Posterior vena cava (tissue), 2 donors: ENCODE measurements at places on chromosomes 5 and 9. TPM values are rescaled to one million over a fixed set of nuclear protein-coding genes. Genes with fewer than 3 reads are reported as not detected.

PDCD1LG2 gene
- total RNA-seq: 4.2 TPM

C9orf43 gene
- total RNA-seq: 0.33 TPM

PCDH1 gene
- total RNA-seq: 30.2 TPM

TMEM171 gene
- total RNA-seq: 0.14 TPM

PCDHGC3 gene
- total RNA-seq: 90.6 TPM

TTC39B gene
- total RNA-seq: 19.7 TPM

ADAMTS6 gene
- 5.5 TPM for total RNA-seq

DENND4C gene
- total RNA-seq: 54.9 TPM

PITX1 gene
- total RNA-seq: 0.81 TPM

STPG3 gene
- not detected for total RNA-seq

IL33 gene
- total RNA-seq: 83.1 TPM

FOXD4 gene
- 0.24 TPM for total RNA-seq

HAND1 gene
- not detected for total RNA-seq

NR2F1 gene
- 31.5 TPM for total RNA-seq

AJM1 gene
- 5.9 TPM for total RNA-seq

GARIN3 gene
- total RNA-seq: not detected

NPDC1 gene
- 133 TPM for total RNA-seq

PDLIM7 gene
- total RNA-seq: 580 TPM

TSSK1B gene
- total RNA-seq: not detected

MCCC2 gene
- 19.3 TPM for total RNA-seq

SMIM32 gene
- not detected for total RNA-seq
